ENCODE measurements at places on chromosomes 1 and 21.
A peak's percentile ranks its signal among the peaks of the same experiment; 100 is the strongest.

GRCh38 chr1:228902781-228903433 lies 167.6 kb downstream of the RHOU start:
- DNase-seq, result peak; percentile 88

DNA sequence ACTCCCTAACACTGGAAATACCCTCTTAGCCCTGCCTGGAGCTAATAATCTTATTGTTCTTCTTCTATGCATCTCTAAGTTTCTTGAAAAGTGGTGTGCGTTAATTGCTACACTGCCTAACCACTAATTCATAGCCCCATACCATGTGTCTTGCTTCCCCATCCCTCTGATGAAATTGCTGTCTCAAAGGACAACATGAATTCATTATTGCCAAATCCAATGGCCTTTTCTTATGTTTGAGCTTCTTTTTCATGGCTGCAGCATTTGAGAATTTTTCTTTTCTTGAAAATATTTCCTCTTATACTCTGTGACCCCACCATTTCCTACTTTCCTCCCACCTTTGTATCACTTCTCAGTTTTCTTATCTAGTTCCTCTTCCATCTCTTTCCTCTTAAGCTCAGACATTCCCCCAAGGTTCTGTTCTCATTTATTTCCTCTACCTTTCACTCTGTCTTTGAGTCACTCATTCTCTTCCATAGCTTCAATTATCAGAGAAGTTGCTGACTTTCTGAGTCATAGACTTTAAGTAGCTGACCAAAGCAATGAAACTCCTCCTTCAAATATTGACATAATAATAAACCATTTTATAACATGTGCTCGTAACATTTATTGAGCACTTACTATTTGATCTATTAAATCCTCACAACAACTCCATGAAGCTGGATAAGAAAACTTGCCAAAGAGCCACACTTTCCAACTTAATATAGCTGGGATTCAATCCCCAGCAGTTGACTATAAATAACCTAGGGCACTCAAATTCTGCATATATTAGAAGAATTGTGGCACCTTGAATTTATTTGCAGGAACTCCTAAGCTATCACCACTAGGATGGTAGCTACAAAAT lies 35.5 kb upstream of the ATP6V1G3 start:
- no peak for DNase-seq

GRCh38 chr1:32729254-32730046 lies 26.9 kb upstream of the SYNC start:
- no peak for DNase-seq

GRCh38 chr1:109379907-109380306 lies 17.8 kb downstream of the SORT1 start:
- no peak for DNase-seq

DNA sequence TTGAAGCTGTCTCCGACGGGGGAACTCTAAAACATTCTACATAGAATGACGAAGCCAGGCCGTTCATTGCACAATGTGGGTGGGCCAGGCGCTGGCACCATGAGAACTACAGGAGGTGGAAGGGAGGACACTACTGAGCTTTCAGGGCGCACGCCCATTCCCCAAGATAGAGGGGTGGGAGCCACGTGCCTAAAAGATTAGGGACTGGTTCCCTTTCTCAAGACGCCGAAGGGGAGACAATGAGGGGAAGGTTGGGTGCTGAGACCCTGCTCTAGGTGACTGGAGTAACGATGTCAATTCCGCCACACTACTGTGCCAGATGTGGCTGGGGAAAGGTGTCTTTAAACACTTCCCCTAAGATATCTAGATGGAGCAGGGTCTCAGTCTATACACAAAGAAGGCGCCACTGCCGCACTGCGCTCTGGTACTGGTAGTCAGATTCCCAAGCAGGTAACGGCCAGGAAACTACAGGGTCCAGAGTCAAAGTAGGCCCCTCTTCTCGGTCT lies 782 bp downstream of the CSDE1 start:
- DNase-seq, result peak; percentile 32

GRCh38 chr1:168691541-168691940 lies 37.5 kb downstream of the DPT start:
- DNase-seq, result no peak

GRCh38 chr1:243783714-243784113 lies 66.3 kb downstream of the AKT3 start:
- no peak for DNase-seq

DNA sequence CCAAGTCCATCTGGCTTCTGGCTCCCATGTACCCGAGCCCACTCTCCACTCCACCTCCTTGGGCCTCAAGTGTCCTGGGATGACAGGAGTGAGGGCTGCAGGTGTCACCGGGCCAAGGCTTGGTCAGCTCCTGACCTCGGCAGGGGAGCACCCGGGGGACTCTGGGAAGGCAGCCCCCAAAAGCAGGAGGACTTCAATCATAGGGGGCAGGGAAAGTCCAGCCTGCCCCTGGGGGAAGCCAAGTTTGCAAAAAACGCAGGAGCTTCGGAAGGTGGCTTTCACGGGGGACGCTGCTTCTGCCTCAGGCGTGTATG lies 56.8 kb downstream of the KCNAB2 start:
- no peak for DNase-seq

DNA sequence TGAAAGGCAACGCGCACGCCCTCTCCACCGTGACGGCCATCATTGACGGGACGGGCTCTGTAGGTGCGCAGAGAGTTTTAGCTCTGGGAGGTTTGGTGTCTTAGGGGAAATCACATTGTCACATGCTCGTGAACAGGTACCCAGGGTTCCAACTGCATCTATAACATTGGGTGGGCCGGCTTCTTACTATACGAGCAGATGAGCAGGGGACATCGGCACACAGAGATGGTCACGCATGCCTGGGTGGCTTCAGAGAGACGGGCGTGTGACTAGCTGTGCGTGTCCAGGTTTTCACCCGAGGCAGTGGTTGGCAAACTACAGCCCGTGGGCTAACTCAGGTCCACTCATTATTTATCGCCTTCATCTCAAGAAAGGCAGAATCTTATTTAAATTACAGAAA lies 54.7 kb downstream of the SLC37A1 start:
- peak; percentile 3 for DNase-seq

- DNase-seq, result peak; percentile 24
These were observed at the start of gene DDAH1 for GRCh38 chr1:85465099-85465785. DDAH1 (minus strand) TSS chr1:85465159; CDS start chr1:85465045, 114 bp downstream.

DNA sequence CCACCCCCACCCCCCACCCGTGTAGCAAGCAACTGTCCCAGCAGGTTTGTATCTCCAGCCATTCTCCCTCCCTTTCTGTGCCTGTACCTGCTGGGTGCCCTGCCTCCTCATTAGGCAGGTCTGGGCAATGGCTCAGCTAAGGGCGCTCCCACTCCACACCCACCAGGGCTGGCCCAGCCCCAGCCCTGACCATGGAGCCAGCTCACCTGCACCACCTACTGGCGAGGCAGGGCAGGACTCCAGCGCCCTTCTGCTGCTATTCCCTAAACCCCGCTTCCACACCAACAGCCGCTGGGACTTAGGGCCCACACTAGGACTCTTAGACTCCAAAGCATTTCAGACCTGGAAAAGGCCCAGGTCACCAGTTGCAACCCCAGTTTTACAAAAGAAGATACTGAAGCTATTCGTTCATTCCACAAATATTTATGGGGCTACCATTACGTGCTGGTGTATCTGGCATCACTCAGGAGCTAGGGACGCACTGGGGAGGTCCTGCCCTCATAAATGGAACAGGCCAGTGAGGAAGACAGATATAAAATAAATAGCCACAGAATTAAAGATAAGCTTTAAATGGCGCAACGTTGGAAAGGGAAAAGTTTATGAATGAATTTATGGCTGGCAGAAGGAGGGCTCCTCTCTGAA lies 24.0 kb downstream of the PGLYRP3 start:
- no peak for DNase-seq

GRCh38 chr1:19327301-19327700 lies 15.2 kb downstream of the SLC66A1 start:
- no peak for DNase-seq

- no peak for DNase-seq
These were observed 902.1 kb downstream of the LTN1 start for GRCh38 chr21:28090546-28090945.

DNA sequence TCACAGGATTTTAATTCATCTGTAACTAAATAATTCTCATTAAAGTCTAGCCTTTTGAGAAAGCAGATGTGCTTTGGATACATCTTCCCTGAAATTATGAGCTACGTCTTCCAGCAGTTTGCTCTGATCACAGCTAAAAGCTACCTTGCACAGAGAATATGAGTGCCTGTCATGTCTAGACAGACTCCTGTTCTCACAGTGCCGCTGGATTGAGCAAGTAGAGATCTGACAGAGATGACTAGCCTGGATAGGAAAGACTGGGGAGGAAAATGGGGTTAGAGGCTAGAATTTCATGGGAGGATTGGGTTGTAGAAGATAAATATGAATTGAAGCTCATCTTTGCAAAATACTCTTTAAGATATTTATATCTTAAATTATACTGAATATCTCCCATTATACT lies 24.1 kb downstream of the CEPT1 start:
- no peak for DNase-seq

DNA sequence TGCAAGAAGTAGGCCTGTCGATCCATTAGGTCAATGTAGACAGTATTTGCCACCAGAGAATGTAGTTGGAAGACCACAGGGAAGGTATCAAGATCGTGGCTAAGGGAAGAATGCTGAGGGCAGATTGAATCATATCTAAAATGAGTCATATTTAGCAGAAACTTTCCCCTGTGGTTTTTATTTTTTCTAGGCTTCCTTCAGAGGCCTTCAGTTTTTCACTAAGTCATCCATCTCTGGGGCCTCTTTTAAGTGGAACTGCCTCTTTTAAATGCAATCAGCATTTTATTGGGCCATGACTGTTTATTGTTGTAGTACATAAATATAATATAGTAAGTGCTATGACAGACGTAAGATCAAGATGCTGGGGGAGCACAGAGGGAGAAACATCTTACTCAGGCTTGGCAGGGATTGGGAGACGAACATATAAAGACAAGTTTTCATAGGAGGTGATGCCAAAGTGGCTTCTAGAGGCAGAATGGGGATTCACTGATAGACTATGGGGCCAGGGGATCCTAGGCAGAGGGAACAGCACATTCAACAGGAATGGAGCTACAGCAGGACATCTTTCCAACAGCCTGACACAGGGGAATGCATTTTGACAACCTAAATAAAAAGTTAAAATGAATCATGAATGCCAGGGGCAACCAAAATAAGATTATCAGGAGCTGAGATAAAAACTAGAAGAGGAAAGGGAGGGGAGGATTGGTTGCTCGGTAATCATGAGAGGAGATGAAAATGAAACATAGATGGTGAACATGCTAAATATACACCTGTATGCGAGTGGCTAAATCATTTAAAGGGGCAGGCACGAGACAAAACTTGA lies 20.1 kb downstream of the UBE2U start:
- DNase-seq, result no peak

DNA sequence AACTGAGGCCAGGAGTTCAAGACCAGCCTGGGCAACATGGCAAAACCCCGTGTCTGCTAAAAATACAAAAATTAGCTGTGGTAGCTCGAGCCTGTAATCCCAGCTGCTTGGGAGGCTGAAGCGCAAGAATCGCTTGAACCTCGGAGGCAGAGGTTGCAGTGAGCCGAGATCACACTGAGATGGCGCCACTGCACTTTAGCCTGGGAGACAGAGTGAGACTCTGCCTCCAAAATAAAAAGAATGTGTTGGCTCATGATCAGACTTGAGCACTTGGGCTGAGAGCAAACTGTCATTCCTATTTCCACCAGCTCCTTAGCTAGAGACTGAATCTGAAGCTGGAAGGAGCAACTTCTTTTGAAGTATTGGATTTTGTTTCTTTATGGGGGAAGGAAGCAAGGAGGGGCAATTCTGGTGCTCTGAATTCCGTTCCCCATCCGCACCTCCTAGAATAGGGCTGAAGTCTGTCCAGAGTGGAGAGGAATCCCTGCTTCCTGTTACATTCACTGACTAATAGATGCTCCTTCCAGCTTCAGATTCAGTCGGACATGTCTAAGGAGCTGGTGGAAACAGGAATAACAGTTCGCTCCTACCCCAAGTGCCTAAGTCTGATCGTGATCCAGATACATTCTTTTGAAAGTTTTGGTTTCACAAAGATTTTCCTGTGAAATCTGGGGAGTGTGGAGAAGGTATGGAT lies 3.8 kb downstream of the ZNF672 start:
- DNase-seq, result no peak

- DNase-seq, result no peak
These were observed 21.4 kb downstream of the NEK2 start for GRCh38 chr1:211653959-211654496.

DNA sequence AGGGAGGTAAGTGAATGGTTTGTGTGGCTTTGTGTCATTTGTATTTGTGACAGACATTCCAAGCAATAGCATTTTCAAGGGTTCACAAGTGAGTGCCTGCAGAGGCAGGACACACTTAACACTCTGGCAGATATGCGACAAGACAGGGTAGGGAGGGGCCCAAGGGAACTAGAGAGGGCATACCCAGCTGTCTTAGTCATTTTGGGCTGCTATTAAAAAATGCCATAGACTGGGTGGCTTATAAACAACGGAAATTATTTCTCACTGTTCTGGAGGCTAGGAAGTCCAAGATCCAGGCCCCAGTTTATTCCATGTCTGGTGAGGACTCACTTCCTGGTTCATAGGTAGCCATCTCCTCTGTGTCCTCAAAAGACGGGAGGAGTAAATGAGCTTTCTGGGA lies 137.4 kb downstream of the FGGY start:
- DNase-seq, result no peak

- DNase-seq, result no peak
These were observed 50.8 kb upstream of the CLIC4 start for GRCh38 chr1:24694380-24694843.

DNA sequence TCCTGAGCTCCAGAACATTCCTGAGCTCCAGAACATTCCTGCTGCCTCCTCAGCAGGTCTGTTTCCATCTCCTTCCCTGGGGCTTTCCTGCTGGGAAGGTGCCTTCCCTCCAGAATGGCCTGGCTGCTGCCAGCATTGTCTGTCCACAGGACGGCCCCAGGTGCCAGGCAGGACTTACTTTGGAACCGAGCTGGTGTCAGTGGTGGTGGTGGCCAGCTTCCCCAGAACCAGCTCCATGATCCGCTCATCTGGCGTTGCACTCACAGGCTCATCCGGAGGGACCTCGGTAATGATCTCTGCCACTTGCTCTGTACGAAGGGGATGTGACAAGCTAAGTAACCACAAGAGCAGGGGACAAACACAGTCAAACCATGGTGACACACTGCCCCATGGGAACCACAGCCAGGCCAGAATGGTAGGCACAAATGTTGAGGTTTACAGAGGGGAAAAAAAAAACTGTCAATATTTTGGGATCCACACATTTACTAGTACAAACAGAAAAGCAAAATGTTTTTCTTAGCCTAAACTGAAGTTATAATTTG lies 41.3 kb downstream of the PRDM15 start:
- DNase-seq, result no peak

DNA sequence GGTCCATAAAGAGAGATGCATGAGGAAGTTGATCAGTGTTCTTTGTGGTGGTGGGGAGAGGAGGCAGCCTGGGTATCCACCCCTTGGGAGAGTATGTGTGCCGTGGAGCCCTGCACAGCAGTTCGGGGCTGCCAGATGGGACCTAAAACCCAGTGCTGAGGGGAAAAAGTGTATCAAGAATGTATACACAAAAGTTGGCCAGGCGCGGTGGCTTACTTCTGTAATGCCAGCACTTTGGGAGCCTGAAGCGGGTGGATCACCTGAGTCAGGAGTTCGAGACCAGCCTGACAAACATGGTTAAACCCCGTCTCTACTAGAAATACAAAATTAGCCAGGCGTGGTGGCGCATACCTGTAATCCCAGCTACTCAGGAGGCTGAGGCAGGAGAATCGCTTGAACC lies 4.1 kb upstream of the TTC4 start:
- no peak for DNase-seq
